ENCODE measurements at places on chromosomes 2 and 18.

DNA sequence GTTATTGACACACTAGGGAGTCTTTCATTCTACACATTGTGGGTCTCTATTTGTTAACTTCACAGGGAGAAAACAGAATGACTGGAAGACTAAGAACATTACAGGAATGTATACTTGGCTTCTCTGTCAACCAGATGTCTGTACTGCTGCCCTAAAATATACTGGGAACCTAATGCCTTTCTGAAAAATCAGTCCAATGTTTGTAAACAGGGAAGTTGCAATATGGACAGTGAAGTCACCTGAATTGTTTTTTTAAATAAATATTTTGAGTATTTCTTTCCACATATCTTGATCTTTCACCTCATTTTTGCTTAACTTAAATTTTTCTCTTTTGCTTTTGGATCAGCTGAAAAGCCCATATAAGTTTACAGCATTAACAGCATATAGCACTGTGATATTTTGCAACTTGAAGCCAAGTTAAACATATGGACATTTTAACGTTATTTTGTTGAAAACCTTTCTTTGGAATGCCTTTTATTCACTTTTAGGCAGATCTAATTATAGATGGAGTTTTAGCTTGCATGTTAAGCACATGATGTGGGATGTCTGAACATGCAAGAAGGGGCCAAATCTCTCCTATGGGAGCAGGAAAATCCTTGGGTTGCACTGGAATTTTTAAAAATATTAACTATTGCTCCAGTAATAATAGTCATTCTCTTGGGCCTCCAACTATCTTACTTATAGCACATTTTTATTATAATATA is 137.7 kb upstream of the TWIST2 start:
- DNase-seq: no peak

GRCh38 chr2:215969131-215969841 is 44.1 kb downstream of the MREG start:
- no peak for DNase-seq

DNA sequence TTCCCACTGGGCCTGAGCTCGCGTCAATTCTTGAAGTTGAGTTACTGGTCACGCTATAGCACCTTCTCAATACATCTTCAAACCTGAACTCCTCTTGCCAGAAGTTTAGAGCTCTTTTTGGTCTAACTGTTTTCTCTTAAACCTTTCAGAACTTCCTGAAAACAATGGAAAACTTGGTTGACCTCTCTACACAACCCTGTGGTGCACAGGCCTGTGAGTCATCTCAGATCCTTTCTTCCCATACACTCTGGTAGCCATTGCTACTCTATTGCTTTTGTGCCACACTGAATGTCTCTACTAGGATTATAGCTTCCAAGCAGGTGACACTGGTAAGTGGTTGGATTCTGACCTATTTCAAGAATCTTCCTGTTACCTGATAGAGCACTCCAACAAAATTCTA is 321.5 kb upstream of the FSIP2 start:
- no peak for DNase-seq

DNA sequence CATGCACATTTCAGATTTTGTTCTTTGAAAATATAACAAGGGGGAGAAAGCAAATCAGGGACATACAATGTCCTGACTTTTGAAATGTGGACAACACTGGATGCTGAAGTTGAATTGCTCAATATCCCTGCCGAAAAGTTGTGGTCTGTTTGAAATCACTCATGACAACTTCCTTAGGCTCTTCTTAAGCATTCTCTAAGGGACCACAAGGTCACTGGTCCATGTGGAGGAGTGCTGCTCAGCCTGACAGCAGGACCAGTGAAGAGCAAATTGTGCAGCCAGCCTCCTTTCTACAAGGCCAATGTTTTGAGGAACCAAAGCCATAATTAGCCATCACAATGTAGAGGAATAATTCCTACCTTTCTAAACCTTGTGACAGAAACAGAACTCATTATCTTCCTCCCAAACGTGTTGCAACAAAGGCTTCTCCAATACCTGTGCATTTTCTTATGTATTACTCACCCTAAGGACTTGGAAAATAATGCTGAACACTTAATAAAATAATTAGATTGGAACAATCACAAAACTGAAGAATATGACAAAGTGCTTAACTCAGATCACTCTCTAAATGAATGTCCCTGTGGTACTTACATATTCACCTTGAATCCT is 1477.6 kb upstream of the NXPH2 start:
- DNase-seq: no peak

- DNase-seq: no peak
Measured at GRCh38 chr2:15306706-15307105, 254.4 kb downstream of the NBAS start.

DNA sequence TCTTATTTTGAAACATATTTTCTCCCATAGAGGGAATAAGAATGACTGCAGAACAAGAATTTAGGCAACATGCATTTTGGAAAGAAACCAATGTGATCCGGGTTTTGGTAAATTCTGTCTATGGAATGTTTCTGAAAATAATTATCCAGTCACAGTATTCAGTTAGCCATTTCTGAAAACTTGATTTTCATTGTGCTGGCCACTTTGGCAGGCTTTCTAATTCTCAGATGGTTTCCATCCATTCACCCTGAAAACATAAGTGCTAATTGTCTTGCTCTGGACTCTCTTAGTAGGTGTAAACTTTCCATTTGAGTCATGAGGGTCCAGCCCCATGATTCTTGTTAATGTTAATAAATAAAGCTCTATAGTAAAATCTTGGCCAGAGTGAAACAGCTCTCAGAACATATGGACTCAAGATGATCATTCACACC is 176.5 kb downstream of the RBM43 start:
- no peak for DNase-seq

- DNase-seq: no peak
Measured at GRCh38 chr2:53302455-53302854, 465.1 kb upstream of the CHAC2 start.

DNA sequence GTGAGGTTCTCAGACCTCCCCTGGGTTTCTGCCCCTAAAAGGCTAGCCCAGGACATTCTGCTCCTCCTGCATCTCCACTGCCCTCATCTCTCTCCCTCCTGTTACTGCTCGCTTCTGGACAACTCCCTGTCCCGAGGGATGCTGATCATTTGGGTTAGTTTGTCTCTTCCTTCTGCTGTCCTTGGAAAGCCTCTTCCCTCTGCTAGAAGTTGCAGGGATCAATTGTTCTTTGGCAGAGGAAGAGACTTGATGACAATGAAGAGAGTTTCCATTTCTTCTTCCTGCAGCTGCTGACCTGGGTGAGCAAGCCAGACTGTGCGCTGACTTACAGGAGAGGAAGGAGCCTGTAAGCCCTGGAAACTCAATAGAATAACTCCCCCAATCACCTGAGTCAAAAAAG is 68.9 kb downstream of the RDH14 start:
- no peak for DNase-seq

GRCh38 chr2:145460112-145460511 is 940.2 kb upstream of the ZEB2 start:
- no peak for DNase-seq

- DNase-seq: no peak
Measured at GRCh38 chr2:100865816-100866460, 46.0 kb downstream of the NPAS2 start.

GRCh38 chr18:48161911-48162698 is 231.6 kb upstream of the SMAD2 start:
- DNase-seq: peak; percentile 30

GRCh38 chr2:67612576-67613042 is 215.5 kb downstream of the ETAA1 start:
- DNase-seq: no peak

GRCh38 chr2:147845411-147845971 is 662 bp downstream of the ACVR2A start:
- DNase-seq: no peak

- DNase-seq: no peak
Measured at GRCh38 chr2:205908212-205909183, 177.5 kb downstream of the INO80D start.

- no peak for DNase-seq
Measured at GRCh38 chr2:24832073-24832461, 38.8 kb downstream of the CENPO start.

- DNase-seq: no peak
Measured at GRCh38 chr18:34821669-34822210, 111.6 kb downstream of the DTNA start.

DNA sequence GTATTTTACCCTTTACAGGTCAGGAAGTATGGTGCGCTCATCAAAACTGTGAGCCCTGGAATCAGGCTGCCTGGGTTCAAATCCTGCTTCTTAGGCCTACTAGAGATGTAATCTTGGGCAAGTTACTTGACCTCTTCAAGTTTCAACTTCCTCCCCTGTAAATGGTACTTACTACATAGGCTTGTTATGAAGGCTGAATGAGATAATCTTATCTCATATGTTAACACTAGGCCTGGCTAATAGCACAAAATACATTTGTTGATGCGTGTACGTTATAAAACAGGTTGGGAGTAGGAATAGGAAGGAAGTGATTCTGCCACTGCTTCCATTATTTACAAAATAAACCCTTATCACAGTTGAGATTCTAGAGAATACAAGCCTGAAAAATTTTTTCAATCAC is 1.7 kb upstream of the RFTN2 start:
- DNase-seq: no peak

DNA sequence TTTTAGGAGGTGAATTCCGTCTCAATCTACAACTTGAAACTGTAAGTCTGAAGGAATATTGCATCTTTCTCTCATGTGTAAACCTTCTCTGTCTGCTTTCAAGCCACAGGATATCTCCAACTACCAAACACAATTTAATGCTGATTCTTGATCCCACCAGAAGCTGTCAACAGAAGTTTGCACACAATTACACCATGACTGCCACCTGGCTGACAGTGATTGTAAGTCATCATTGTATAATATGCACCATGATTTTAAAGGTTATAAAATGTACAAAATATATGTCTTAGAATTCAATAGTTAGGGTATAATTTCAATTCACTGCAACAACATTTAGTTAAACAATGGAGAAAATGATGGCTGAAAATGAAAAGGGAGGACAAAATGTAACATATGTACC is 18.4 kb downstream of the PREPL start:
- DNase-seq: no peak

- no peak for DNase-seq
Measured at GRCh38 chr2:103896182-103896581, 957.7 kb upstream of the POU3F3 start.

DNA sequence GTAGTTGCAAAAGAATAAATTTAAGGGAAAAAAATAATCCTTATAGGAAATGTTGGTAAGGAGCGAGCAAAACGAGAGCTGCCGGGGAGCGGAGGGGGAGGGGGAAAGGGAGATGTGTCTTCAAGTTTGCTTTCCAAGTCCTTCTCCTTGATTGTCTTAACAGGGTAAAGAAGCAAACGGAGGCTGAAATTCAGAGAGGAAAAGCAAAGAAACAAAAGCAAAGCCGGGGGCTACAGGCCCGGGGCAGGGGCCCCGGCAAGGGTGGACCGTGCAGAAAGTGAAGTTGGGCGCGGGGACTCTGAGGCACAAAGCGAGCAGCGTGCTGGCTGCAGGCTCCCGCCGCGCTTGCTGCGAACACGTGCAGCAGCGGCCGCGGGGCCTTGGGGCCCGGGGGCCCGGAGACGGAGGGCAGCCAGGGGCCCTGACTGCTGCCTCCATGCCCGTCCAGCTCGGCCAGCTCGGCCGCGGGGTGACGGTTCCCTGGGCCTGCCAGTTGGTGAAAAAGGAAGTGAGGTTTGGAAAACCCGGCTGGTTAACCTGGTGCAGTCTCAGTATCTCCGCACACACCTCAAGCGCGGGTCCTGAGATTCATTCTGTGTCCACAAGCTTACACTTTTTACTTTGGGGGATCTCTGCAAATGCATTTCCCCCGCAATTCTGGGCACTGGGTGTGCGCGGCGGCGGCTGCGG is 4.1 kb downstream of the BCL11A start:
- no peak for DNase-seq

- DNase-seq: no peak
Measured at GRCh38 chr18:32717126-32717525, 55.7 kb downstream of the KLHL14 start.

GRCh38 chr2:110751642-110752041 is 19.3 kb downstream of the ACOXL start:
- DNase-seq: no peak

DNA sequence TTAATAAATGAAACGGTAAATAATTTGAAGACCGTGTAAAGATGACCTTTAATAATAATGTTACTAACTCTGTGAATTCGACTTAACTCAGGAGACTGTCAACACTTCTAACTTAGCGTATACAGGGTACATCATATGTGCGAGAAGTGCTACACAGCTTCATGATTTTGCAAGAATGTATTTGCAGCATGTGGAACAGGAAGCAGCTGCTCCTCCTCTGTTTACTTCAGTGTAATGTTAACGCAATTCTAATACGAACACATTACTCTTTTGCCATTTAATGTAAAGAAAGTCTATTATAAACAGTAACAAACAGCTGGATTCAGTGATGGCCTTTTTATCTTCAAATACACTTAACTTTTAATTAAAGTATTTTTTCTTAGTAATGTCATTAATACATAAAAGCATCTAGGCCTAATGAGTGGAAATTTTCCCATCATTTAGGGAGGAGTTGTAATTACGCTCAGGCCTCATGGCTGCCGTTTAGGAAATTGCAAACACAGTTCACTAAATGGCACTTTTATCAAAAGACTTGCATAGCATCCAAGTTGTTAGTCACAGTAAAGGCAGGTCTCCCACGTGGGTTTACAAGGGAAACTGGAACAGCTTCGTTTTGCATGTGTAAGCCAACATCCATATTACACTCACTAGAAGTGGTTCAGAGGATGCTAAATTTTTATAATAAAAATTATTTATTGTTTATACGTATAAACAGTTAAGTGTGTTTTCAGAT is 635.7 kb downstream of the FBXO15 start:
- DNase-seq: no peak

DNA sequence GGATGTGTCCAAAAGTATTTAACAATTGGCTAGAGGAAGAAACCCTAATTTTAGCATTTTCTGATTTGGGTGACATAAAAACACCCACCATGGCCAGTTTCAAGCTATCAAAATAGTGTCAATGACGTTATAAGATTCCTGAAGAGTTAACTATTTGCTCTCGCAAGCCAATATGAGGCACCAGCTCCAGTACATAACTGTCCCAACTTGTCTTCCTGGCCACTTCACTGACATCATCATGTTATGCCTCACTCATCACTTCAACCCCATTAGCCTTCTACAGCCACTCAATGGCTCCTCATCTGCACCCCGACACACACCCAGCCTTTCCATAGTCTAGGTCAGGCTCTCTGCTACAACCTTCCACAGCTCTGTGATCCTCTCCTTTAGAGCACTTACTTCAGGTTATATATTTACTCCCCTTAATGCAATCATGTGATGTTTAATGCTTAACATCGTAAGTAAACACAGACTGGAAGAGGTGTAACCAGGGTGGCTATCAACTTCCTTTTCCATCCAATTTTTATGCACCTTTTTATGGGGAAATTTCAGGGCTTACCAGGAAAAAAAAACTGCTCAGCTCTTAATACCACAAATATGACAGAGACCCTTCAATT is 158.7 kb downstream of the VWC2L start:
- DNase-seq: no peak

- no peak for DNase-seq
Measured at GRCh38 chr2:195319112-195319460, 337.9 kb upstream of the SLC39A10 start.
